HFFc6 (cell line): ENCODE measurements at places on chromosomes 2 and 18.

- no peak for DNase-seq
Measured at GRCh38 chr18:37402735-37403099, 162.9 kb downstream of the CELF4 start.

DNA sequence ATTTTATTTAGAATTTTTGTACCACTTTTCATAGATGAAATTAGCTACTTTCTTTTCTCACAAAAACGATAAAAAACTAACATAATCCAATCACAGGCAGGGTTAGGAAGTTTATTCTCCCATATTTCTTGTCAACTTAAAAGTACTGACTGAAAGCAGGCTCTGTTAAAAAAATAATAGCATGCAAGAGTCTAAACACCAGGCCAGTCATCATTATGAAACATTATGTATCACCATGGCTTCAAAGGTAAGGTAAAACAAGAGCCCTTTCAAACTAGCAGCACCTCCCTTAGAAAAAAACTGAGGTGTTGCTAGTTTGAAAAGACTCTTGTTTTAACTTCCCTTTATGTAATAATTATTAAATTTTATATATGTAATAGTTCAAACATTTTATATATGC is 848.0 kb downstream of the RNF144A start:
- DNase-seq = no peak

GRCh38 chr2:74915743-74916142 is 42.7 kb upstream of the POLE4 start:
- DNase-seq = peak; percentile 47

GRCh38 chr2:240435948-240436682 is 652 bp downstream of the GPC1 start:
- no peak for DNase-seq

GRCh38 chr18:53817976-53818950 is 406.2 kb downstream of the MBD2 start:
- DNase-seq = no peak

- DNase-seq = no peak
Measured at GRCh38 chr18:75122334-75122958, 86.5 kb downstream of the PTGR3 start.

DNA sequence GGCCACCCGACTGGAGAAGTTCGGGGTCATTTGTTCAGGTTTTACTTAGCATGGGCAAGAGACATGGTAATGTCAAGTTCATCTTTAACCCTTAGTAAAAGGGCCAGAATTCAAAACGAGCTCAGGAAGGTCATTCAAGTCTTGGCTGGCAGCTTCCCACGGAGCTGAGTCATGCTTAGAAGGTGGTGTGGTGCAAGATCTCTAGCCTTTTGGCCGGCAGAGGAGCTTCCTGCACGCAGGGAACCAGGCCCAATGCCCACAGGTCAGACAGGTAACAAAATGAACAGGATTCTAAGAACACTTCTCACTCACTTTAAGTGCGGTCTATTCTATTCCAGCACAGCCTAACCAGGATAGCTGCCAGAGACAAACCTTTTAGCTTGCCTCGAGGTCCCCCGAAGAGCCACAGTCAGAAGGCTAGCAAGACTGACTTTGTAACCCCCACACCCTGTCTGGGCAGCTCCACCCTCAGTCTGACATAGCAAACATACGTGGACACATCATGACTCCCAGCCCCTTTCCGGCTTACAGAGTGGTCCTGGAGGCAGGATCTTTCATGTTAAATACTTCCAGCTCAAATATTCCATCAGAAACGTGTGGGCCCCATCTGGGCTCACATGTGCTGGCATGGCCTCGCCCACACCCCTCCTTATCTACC is 292.7 kb downstream of the BCL11A start:
- DNase-seq = no peak

DNA sequence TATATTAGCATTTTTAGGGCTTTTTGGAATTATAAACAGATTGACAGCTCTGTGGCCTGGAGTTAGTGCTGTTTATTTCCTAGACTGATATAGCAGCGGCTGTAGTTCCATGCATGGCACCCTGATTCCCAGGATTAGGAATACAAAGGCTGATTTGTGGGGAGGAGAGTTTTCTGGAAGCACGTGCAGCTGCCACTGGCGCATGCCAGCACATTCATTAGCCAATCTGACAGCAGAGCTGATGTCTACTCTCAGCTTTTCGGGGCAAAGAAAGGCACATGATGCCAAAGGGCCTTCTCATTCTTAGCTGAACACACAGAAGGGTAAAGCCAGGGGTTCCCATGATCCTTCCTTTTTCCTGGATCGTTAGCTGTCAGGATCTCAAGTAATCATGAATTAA is 45.7 kb upstream of the RAPH1 start:
- DNase-seq = no peak

- no peak for DNase-seq
Measured at GRCh38 chr2:20623741-20624155, 27.1 kb downstream of the HS1BP3 start.

DNA sequence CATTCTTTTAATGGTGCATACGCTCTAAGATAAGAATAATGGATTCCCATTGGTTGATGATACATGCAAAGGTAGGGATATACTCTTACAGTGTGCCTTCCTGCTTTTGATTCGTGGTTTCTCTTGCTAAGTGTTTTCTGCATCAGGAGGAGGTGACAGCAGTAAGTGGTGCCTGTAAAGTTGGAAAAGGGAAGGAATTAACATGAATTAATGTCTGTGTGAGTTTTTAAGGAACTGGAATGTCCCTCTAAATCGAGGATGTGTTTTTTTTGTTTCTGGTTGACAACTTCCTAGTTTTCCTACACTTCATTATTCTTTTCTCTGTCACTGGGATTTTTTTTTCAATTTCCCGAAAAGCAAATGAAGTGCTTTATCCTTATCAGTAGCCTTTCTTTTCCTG is 54.4 kb downstream of the CRIM1 start:
- DNase-seq = no peak

GRCh38 chr2:151716721-151717120 is 17.6 kb downstream of the NEB start:
- DNase-seq = peak; percentile 55
